ENCODE measurements at places on chromosomes 7 and 10.

DNA sequence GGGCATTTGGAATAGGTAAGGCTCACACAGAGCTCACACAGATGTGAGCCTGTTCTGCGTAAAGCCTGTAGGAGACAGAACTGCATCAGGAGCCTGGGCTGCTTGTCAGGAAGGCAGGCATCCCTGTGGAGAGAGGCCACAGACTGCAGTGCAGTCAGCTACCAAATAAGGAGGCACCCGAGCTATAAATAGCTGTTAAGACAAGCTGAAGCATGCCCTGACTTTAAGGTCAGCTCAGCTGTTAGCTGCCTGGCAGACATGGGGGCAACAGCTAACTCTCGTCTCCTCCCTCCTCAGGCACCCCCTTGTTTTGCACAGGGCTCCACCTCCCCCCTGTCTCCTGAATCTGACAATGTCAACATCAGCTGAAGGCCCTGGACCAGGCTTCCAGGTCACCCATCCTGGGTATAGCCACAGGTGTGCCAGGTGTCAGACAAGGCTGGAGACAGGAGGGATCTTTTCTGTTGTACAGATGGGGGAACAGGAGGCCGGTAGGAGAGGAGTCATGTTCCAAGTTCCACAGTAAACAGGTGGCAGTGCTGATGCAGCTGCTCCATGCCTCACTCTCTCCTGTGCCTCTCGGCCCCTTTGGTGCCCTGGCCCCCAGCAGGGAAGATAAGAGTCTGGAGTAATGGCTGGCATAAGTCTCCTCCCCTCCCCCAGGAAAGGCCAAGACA is 27.6 kb upstream of the MKRN1 start:
- DNase-seq, result no peak

DNA sequence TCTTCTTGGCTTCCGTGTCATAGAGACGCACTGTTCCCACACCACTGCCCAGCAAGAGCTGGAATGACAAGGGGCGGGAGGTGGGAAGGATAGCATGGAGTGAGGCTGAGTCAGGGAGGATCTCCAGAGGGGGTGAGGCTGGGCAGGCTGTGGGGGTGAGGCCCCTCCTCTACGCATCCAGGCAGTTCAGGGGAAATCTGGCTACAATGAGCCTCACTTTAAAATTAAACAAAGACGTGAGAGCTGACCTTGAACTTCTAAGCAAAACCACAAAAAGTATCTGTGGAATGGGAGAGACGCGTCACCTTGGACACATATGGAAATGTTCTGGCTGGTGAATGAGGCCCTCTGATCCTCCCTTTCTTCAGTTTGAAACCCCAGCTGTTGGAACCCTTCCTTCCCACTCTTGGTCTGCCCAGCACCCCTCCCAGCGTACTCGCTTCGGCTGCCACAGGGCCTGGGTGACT is 17.7 kb downstream of the WDR91 start:
- no peak for DNase-seq

GRCh38 chr10:132560241-132560731 is 22.7 kb downstream of the INPP5A start:
- DNase-seq, result no peak

DNA sequence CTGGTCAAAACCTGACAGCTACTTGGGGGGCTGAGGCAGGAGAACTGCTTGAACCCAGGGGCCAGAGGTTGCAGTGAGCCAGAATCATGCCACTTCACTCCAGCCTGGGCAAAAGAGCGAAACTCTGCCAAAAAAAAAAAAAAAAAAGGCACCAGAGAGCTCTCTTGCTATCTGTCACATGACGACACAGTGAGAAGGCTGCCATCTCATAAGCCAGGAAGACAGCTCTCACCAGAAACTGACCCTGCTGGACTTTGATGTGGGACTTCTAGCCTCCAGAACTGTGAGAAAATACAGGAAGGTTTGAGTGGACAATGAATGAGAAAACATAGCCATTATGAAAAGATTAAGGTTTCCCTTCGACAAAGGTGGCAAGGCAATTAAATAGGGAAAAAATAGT is 51.1 kb upstream of the KCNIP2 start:
- no peak for DNase-seq

- DNase-seq, result no peak
Observed at GRCh38 chr7:1027242-1028043, 16.9 kb upstream of the GPR146 start.

- DNase-seq, result no peak
Observed at GRCh38 chr7:27151341-27151930, 947 bp downstream of the HOXA3 start.

GRCh38 chr7:123784263-123784662 is 35.5 kb upstream of the WASL start:
- no peak for DNase-seq

- DNase-seq, result no peak
Observed at GRCh38 chr7:45174966-45175765, 17.6 kb downstream of the RAMP3 start.

All from progenitor cell of endocrine pancreas (in vitro differentiated cells).